ENCODE measurements at places on chromosomes 13 and 19.
A peak's percentile ranks its signal among the peaks of the same experiment; 100 is the strongest.

DNA sequence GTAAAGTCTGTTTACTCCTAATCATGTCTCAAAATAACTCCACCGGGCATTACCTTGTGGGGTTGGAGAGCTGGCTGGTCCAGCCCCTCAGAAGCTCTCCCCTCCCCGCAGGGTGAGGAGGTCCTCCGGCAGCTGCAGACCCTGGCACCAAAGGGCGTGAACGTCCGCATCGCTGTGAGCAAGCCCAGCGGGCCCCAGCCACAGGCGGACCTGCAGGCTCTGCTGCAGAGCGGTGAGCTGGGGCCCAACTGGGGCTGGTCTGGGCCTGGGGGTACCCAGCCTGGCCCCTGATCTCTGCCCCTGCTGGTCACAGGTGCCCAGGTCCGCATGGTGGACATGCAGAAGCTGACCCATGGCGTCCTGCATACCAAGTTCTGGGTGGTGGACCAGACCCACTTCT, 20.2 kb downstream of the HIPK4 start:
- DNase-seq: no peak

- DNase-seq: no peak
Measured at GRCh38 chr19:17922138-17922537, 10.7 kb upstream of the CCDC124 start.

DNA sequence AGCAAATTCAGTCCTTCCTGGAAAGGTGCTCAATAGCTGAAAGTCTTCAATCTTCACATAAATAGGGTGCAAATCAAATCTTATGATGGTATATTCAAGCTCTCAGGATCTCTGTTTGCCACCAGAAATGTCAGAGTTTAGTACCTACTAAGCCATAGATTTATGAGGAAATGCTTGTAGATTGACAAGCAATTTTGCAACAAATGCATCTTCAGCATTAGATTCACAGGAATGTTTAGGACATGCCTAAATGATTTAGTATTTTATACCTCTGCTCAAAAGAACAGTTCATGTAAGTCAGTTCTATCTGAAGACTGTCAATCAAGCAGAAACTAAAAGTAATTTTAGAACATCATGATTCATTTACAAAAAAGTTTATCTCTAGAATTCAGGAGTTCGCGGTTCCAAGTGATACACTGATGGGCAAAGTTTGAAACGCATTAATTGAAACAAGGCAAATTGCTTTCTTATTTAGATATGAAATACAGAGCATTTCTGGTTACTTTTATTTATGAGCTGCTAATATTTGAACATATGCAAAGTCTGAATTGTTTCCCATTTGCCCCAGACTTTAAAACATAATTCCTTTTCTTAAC, 65.7 kb downstream of the DACH1 start:
- no peak for DNase-seq

DNA sequence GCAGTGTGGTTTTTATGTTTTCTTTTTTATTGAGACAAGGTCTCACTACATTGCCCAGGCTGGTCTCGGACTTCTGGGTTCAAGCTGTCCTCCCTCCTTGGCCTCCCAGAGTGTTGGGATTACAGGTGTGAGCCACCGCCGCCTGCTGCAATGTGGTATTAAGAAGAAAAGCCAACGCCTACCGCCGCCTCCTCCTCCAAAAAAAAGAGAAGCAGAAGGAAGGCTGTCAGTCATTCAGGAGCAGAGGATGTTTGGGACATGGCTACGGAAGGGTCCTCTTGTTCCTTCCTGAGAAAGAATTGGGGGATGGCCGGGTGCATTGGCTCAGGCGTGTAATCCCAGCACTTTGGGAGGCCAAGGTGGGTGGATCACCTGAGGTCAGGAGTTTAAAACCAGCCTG, 1.2 kb downstream of the PPP1R37 start:
- no peak for DNase-seq

DNA sequence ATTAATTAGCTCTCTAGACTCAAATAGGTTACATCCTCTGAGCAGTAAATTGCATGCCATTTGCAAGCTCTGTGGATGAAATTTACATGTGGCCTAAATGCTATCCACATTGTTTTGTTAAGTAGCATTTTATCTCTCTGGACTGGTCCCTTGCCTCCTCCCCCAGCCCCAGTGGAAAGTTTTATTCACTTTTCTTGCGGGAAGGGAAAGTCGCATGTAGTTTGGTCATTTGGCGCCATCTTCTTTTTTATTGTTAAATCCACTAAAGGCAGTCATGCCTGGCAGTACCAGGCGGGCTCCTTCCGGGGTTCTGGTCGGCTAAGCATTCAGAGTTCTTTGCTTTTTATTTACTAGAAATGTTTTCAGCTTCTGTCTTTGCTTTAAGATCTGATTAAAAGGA, 188.7 kb downstream of the TM9SF2 start:
- DNase-seq: no peak

DNA sequence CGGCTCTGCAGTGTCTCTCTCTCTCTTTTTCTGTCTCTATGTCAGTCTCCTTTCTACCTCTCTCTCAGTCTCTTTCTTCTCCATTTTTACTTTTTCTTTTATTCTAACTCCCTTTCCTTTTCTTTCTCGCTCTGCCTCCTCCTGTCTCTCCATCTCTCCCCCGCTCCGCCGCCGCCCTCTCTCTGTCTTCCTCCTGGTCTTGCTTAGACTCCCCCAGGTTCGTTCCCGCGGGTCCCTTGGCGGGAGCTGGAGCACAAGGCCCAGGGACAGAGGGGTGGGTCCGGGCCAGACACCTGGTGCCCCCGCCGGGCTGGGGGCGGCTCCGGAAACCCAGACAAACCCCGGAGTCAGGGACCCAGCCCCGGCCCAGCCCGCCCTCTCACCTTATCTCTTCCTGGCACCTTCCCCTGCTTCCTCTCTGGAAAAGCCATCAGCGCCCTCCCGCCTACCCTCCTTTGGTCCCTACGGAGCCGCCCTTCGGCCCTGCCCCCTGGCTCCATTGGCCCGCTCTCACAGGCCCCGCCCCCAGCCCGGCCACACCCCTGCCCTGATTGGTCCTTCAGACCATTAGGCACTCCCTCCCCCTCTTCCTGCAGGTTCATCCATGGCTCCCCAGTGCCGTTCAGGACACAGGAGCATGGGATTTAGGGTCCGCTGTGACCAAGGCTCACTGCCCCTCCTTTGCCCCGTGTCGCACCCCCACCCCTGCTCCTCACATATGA, 15.4 kb upstream of the NOP53 start:
- DNase-seq: no peak

DNA sequence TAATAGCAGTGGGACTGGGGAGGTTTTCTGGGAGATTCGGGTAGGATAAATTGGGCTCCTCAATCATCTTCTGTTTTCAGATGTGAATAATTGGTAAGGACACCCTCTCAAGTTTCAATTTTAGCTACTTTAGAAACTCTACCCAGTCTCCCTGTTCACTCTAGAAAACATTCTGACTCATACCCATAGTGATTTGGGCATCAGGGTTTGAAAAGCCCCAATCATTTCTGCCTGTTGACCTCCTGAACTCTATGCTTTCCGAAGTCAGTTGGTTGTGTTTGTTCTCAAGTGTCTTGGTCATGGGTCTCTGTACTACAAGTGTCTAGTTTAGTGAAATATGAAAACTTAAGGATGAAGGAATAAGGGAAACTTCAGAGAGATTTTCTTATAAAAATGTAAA, 911.3 kb upstream of the GPC6 start:
- DNase-seq: no peak

- DNase-seq: no peak
Measured at GRCh38 chr13:100666124-100666523, 8.5 kb downstream of the TMTC4 start.

GRCh38 chr13:34772881-34773280, 169.2 kb upstream of the NBEA start:
- DNase-seq: no peak

DNA sequence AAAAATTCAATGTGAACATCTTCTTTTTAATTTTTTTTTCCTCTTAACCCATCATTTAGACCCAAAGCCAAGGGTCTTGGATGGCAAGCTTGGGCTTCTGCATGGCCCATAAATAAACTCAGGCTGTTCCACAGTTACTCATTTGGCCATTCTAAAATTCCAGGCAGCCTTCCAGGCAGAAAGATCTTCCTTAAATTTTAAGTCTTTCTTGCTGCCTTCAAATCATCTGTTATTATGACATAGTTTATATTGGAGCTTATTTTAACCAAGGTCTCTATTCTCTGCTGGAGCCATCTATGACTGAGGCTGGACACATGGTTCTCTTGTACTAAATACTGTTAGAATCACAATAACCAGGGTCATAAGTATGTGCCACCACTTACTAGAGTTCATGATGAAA, 317.3 kb upstream of the MAB21L1 start:
- no peak for DNase-seq

- DNase-seq: no peak
Measured at GRCh38 chr13:46476174-46476573, 76.8 kb upstream of the LRCH1 start.

DNA sequence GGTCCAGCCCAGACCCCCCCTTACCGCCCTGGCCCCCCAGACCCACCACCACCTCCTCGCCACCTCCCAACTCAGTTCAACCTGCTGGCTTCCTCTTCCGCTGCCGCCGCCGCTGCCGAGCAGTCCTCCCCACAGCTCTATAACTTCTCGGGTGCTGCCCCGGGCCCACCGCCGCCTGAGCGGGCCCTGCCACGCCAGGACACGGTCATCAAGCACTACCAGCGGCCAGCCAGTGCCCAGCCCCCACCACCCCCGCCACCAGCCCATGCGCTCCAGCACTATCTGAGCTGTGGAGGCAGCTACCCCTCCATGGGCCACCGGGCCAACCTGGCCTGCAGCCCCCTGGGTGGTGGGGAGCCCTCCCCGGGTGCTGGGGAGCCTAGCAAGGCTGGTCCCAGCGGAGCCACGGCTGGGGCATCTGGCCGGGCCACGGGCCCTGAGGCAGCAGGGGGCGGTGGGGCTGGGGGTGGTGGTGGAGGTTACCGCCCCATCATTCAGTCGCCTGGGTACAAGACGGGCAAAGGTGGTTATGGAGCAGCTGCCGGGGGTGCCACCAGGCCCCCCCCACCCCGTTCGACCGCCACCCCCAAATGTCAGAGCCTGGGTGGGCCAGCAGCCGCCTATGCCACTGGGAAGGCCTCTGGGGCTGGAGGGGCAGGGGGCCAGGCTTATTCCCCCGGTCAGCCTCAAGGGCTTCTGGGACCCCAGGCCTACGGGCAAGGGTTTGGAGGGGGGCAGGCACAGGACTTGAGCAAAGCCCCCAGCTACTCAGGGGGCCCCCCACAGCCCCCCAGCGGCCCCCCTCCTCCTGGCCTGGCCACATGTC, 4.2 kb downstream of the PRR12 start:
- DNase-seq: no peak

- DNase-seq: no peak
Measured at GRCh38 chr19:16376649-16377048, 52.0 kb downstream of the KLF2 start.

GRCh38 chr19:56423985-56424353, 19.8 kb downstream of the ZNF583 start:
- DNase-seq: no peak

DNA sequence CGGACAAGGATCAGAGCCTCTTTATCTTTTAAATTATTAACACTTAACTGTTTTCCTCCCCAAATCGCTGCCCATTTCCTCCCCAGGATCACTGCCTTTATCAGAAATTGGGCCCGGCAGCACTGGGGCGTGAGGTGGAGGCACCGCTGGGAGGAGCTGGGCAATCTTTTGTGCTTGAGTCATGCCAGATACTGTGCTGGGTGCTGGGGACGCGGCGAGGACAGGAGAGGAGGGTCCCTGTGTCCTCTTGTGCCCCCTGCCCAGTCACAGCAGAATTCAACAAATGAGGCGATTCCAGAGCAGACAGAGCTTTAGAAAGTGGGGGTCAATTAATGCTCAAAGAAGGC, 347.8 kb downstream of the ZNF536 start:
- peak; percentile 70 for DNase-seq

DNA sequence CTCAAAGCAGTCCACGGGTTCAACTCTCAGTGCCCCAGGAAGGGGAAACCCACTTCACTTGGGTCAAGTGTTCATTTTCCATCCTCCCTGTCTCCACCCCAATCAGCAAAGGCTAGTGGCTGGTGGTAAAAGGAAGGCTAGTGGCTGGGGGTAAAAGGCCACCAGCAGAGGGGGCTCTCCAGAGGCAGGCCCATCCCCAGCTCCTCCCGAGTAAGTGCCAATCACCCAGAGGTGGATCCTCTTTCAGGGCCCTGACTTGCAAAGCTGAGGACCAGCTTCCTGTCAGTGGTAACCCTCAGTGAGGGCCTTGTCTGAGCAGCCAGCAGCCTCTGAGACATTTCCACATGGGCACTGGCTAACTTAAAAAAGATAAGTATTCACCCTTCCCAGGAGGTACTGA, 22.0 kb upstream of the TPT1 start:
- DNase-seq: no peak

GRCh38 chr19:23993440-23993839, 78.8 kb downstream of the ZNF726 start:
- DNase-seq: no peak

- DNase-seq: no peak
Measured at GRCh38 chr13:98823442-98823841, 71.0 kb upstream of the SLC15A1 start.

DNA sequence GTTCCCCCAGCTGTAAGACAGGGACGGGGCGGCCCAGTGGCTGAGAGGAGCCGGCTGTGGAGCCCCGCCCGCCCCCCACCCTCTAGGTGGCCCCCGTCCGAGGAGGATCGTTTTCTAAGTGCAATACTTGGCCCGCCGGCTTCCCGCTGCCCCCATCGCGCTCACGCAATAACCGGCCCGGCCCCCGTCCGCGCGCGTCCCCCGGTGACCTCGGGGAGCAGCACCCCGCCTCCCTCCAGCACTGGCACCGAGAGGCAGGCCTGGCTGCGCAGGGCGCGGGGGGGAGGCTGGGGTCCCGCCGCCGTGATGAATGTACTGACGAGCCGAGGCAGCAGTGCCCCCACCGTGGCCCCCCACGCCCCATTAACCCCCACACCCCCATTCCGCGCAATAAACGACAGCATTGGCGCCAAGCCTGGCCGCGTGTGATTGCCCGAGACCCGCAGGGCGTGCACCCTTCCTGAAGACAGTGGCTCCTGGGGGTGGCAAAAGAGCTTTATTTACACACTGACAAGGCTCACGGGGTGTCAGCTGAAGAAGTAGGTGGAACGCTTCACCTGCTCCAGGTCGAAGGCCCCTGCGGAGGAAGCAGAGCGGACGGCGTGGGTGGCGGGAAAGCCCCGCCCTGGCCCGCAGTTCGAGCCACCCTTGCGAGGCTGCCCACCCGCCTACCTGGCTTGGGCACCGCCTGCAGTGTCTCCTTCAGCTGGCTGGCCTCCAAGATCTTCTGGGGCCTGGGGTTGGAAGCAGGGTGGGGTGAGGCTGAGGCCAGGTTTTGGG, 16.4 kb downstream of the POLRMT start:
- no peak for DNase-seq

DNA sequence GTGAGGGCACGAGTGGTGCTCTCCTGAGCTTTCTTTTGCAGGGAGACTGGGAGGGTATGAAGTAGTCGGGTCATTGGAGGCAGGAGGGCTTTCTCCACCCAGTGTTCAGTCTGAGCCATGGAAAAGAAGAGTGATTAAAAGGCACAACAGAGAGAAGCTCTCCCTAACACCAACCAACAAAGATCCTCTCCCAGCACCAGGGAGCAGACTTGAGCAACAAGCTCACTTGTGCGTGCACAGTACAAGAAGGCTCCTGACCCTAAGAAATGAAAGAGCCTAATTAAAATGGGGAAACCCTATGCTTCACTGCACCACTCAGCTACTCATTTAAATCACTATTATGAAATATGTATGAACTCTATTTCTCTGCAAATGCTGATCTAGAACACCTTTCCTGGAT, 276.3 kb upstream of the SOX21 start:
- DNase-seq: no peak

GRCh38 chr19:41296433-41296871, 13.5 kb upstream of the CCDC97 start:
- DNase-seq: no peak

- no peak for DNase-seq
Measured at GRCh38 chr13:101576455-101576854, 124.0 kb downstream of the ITGBL1 start.

- no peak for DNase-seq
Measured at GRCh38 chr13:113410472-113411201, 42.7 kb downstream of the ADPRHL1 start.

All from suprapubic skin (tissue), 4 donors.